ENCODE measurements at places on chromosomes 2 and 18.

DNA sequence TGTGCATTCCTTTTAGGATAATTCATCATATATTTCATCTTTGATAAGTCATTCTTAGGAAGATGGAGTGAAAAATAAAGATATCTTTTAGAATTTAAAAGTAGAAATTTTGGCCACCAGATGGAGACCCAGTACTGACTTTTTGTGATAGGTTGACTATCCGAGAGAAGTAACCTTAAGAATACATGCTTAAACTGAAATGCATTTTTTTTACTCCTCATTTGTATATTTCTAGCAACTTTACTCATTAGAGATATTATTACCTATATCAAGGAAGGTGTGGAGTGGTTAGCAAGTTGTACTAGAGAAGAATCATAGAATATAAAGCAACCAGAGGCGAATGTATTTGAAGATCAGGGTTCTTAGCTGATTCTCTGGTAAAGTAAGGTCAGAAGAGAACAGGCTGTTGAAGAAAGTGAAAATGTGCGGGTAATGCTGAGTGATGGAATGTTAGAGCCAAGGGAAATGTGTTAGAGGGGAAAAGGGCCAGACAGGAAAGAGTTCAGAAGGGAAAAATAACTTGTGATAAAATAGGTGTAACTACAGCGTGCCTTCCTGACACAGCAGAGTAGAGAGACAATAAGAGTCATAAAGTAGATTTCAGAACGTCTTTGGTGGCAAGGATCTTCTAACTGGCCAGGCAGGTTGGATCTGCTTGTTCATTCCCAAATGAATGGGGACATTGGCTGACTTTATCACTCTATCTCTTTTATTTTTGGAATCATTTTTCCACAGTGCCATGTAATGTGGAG, 52.3 kb downstream of the TDRD15 start:
- no peak for DNase-seq

GRCh38 chr18:32805354-32805753, 32.5 kb upstream of the KLHL14 start:
- no peak for DNase-seq

- DNase-seq = no peak
These were observed 156.4 kb downstream of the AQP4 start for GRCh38 chr18:26708806-26709716.

DNA sequence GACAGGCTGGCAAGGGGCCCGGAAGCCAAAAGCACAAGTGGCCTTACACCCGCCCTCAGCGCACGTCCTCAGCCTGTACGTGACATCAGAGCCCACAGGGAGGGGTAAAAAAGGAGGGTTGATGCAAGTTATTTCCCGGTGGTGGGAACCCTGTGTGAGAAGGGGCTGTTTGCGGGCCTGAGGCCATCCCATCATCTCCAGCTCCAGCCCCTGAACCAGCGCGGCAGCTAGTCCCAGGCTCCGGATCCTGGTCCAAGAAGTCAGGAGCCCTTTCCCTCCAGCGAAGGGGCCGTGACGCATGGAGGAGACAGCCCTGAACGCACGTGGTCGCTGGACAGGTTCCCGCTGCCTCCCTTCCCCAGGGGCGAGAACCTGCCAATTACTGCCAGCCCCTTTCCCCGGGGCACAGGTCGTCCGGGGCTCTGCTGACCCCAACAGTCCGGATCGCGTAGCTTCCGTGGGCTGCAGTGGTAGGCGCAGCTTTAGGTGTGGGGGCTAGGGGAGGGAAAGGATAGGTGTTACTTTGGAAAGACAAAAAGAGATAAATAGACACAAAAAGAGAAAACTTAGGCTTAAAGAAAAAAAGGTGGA, 1.3 kb upstream of the LRP2 start:
- DNase-seq = peak; percentile 59

DNA sequence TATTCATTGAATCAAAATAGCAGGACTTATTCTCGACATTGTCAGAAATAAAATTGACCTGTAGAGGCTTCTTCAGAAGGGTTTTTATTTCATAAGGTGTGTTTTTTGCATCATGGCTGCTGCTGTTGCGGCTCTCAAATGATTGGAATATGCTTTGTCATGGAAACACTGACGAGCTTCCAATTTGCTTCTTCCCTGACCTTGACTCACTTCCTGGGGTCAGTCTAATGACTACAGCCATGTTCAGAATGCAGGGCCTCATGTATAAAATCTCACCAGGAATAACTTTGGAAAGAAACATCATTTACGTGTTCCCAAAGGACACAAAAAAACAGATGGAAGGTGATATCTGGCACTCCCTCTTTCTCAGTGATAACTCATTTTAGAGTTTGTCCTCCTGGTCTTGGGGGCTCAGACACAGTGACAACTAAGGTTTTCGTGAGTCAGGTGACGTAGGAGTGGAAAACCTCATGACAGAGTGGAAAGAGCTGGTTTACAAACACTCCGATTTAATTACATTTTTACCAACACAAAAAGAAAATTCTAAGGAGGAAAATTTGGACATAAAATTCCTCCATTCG, 467.0 kb upstream of the RAB12 start:
- no peak for DNase-seq

DNA sequence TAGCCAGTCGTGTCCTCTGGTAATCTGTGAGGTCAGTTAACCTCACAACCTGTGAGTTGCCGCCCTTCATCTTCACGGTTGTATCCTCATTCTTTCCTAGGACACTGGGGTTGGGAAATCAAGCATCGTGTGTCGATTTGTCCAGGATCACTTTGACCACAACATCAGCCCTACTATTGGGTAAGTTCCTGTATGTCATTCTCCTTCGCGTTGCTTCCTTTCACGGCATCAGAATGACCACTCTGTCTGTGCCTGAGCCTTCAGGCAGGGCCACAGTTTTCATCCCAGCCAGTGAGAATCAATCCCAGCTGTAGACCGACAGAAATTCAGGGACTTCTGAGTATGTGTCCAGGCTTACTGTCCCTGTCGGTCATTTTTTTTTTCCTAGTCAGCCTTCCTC, 67.1 kb downstream of the RAB31 start:
- no peak for DNase-seq

DNA sequence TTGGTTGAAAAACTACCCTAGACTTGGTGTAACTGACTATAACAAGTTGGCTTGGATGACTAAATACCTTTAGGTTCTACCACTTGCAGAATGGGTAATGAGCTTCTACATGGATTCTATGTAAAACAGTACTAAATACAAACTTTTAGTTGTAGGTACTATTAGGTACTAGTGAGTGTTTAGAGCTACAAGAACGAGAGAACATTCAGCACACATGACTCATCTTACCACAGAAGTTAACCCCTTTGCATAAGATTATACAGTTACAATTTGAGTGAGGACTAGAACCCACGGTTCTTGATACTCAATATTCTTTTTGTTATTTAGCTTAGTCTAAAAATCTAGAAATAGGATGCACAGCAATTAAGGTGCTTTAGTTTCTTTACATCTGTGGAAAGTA, 101.7 kb upstream of the TFCP2L1 start:
- DNase-seq = no peak

- no peak for DNase-seq
These were observed 529.2 kb upstream of the ID2 start for GRCh38 chr2:8152392-8153257.

DNA sequence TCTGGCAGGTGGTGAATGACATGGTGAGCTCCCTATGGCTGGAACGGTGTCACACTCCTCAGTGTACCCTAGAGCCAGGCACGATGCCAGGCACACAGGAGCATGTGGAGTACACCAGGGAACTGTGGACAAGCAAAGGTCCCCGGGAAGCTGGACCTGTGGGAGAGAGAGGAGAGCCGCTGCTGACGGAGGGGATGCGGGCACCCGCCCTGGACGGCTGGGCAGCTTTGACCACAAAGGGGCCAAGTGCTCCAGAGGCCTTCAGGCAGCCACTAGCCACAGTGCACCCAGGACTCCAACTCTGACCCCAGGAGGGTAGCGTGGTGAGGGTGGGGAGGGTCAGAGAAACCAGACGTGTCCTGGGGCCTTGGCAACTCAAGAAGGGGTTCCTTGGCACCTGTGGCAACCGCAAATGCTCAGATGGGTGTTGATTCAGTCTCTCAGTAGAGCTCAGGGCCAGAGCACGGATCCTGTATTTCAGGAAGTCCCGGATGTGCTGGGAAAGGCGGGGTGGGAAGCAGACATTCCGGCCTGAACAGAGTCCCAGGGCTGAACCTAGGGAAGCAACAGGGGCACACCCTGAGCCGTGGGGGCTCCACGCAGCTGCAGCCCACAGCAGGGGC, 2.3 kb upstream of the MAB21L4 start:
- DNase-seq = no peak

DNA sequence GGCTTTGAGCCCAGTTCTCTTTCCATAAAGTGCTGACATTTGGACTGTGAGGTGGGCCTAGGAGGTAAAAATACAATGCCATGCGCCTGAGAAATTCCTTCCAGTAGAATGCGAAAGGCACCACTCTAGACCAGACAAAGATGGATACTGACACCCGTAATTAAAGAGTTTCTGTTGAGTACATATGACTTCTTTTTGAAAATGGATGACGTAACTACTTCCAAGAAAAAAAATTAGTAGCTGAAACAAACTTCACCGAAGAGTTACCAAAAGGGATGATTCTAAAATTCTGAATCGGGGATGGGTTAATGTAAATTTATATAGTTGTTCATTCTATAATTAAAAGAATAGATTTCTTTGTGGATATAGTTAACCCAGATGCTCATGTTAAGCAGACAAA, 146.8 kb downstream of the ALK start:
- DNase-seq = no peak

DNA sequence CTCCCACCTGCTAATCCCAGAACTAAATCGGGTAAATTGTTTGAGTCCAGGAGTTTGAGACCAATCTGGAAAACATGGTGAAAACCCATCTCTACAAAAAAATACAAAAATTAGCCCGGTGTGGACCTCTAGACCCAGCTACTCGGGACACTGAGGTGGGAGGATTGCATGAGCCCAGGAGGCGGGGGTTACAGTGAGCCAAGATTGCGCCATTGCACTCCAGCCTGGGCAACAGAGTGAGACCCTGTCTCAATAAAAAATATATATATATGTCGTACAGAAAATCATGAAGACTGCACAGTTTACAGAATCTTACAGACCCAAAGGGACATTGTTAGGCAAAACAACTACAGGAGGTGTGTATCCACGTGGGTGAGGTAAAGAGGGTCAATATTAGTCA, 4.0 kb upstream of the DPY30 start:
- DNase-seq = no peak

DNA sequence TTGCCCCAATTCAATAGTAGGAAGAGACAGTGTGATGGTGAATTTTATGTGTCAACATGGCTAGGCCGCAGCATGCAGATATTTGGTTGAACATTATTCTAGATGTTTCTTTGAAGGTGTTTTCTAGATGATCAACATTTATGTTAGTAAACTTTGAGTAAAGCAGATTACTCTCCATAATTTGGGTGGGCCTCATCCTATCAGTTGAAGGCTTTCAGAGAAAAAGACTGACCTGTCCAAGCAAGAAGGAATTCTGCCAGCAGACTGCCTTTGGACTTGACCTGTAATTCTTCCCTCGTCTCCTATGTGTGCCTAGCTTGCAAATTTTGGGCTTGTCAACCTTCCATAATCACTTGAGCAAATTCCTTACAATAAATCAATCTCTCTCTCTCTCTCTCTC, 8.3 kb upstream of the GRP start:
- DNase-seq = no peak

DNA sequence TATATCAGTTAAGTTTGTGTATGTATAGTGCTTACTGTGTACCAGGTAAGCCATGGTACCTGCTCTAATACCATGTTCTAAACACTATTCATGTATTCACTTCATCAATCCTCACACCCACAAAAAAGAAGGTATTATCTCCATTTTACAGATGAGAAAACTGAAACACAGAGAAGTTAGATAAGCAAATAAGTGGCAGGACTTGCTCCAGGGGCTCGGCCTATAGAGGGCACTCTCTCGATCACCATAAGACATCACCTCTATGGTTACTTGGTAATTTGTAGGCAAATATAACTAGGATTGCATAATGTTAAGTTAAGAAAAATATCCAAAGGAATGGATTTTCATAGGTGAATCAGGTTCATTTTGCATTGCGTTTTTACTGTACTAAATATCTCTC, 118.1 kb upstream of the FN1 start:
- no peak for DNase-seq

- no peak for DNase-seq
These were observed 1.9 kb downstream of the NEMP2 start for GRCh38 chr2:190532581-190532980.

GRCh38 chr18:46767217-46767616, 10.4 kb upstream of the ST8SIA5 start:
- no peak for DNase-seq

DNA sequence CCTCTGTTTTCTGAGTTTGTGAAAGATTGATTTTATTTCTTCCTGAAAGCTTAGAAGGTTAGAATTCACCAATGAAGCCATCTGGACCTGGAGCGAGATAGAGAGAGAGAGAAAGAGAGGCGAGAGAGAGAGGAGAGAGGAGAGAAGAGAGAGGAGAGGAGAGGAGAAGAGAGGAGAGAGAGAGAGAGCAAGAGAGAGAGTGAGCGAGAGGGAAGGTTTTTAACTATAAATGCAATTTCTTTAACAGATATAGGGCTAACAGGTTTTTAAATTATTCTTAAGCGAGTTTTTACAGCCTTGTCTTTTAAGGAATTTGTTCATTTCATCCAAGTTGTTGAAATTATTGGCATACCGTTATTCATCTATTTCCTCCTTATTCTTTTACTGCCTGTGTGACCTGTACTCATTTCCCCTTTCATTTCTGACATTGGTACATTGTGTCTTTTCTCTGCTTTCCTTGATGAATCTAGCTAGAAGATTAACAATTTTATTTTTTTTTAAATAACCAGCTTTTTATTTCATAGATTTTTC, 56.1 kb downstream of the BABAM2 start:
- no peak for DNase-seq

DNA sequence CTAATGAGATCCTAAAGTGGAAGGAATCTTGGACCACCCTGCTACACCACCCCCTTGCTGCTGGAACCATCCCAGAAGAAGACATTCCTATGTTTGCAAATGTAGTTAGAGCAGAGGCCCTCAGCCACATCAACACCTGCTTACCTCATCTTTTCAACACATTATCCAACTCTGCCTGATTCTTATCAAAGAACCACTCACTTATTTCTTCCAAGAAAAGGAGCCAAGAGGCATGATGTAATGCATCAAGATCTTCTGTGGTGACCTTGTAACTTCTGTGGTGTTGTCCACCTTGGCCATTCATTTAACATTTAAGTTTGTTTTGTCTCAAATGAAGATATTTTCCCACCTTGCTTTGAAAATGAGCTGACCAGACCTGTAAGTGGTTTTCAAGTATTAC, 338.1 kb downstream of the CTNNA2 start:
- DNase-seq = no peak
